ENCODE measurements at places on chromosomes 2 and 18. TPM values are rescaled to one million over a fixed set of nuclear protein-coding genes. Genes with fewer than 3 reads are reported as not detected.

DNA sequence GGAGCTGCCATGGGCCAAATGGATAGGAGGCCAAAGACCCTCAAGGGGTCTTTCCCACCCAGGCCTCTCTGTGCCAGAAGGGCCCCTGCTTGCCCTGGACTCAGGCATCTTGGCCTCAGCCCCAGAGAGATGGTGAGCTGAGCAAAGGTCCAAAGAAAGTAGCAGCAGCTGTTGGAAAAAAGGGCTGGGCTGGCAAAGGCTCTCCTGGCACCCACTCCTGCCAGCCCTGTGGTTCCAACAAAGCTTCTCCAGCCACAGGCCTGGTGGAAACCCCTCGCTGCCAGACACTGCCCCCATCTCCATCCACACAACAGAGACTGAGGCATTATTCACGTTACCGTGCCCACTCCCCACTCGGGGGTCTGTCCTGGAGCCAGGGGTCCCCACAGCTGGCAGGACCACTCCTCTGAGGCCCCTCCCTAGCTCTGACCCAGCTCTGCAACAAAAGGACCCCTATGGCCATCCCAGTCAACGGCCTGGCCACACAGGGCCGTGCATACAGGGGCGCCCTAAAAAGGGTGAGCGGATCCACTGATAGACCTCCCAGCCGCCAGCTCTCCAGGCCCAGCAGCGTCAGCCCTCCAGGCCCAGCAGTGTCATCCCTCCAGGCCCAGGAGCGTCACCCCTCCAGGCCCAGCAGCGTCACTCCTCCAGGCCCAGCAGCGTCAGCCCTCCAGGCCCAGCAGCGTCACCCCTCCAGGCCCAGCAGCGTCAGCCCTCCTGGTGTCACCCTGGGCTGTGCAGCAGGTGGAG, 10.1 kb downstream of the BIN1 start:
- DNase-seq, result no peak

DNA sequence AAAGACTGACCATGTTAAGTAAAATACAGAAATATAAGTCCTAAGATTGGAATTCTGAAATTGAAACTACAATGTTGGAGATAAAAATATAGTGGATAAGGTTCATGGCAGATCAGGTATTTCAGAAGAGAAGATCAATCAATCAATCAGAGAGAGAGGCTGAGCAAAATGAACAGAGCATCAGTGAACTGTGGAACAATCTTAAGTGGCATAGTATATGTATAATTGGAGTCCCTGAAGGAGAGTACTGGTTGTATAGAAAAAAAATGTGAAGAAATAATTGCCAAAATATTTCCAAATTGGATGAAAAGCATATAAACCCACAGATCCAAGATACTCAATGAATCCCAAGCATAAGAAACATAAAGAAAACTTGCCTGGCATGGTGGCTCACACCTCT, 35.0 kb downstream of the ASB18 start:
- no peak for DNase-seq

- no peak for DNase-seq
Measured at GRCh38 chr2:85019121-85019520, 48.2 kb downstream of the KCMF1 start.

The DPYSL5 gene
- not detected for total RNA-seq

The COLEC12 gene
- total RNA-seq, result not detected

The EVX2 gene
- total RNA-seq, result not detected
